ENCODE measurements at places on chromosomes 1 and 21.

GRCh38 chr1:240387051-240387450, 224.9 kb downstream of the GREM2 start:
- DNase-seq: no peak

- DNase-seq: no peak
Measured at GRCh38 chr21:42627527-42628289, 25.7 kb upstream of the PDE9A start.

GRCh38 chr1:23567996-23568607, 8.8 kb upstream of the ID3 start:
- DNase-seq: no peak

DNA sequence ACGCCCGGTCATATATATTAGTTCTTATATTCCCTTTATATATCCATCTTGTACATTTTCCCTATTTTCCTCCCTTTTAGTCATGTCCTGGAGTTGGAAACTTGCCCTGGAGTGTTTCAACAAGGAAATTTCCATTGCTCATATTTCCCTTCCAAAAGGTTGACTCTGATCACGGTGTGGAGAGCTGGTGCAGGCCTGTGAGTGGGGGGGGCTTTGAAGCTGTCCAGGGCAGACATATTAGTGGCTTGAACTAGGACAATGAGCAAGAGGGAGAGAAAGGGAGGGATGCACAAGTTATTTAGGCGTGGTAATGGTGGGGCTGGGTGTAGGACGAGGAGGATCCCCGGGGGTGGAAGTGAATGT, 30.4 kb upstream of the TMEM61 start:
- DNase-seq: no peak

GRCh38 chr21:44949779-44950198, 10.0 kb downstream of the SLX9 start:
- DNase-seq: peak; percentile 77

DNA sequence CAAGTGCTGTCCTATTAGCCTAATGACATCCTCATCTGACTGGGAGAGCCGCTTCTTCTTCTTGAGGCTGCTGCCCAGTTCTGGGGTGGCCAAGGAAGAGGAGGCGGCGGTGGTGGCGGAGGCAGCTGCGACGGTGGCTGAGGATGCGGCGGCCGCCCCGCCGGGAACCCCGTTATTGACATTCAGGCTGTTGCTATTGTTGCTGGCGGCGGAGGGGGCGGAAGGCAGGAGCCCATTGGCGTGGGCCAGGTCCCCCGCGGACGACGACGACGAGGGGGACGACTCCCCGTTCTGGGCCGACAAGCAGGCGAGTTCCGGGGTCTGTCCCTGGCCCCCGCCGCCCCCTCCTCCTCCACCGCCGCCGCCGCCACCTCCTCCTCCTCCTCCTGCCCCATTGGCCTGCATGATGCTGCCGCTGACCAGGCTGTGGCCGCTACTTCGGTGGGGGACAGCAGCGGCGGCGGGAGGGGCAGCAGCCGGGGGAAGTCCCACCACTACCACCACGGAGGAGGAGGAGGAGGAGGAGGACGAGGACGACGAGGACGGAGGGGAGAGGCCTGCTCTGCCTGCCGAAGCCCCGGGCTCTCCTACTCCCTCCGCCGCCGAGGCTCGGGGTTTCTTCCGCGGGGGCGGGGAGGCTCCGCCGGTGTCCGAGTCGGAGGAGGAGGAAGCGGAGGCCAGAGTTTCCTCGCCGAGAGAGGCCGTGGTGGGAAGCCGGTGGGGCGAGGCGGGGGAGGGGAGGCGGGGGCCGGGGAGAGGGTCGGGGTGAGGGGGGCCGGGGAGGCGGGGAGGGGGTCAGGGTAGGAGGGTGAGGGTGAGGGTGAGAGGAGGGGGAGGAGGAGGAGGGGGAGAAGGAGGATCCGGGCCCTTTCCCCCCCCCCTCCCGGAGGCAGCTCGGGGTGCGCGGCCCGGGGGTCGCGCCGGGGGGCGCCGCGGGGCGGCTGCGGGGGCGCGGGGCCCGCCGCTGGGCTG, 610 bp downstream of the WDR26 start:
- DNase-seq: no peak

DNA sequence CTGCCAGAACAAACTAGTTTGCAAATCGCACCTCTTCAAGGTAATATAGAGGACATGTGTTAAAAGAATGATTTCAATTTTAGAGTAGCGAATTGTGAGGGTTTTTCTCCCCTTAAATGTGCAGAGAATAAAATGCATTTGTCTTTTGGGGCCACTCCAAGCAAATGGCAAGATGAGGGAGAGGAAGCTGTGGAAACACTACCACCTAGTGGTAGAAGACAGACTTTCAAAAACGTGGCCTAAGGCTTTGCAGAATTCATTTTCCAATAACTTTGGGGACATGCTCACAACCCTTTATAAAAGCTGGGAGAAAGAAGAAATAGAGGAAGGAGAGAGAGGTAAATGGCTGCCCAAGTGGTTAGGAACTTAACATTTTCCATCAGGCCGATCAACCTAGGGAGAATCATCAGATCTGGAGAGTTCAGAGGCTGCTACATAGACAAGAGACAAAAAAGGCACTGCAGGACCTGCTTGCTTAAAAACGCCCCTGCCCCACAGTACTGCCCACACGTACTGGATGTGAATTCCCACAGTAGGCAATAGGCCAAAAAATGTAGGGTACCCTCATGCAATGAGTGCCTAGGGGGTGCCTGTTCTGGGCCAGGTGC, 15.7 kb upstream of the RCAN1 start:
- DNase-seq: peak; percentile 64

DNA sequence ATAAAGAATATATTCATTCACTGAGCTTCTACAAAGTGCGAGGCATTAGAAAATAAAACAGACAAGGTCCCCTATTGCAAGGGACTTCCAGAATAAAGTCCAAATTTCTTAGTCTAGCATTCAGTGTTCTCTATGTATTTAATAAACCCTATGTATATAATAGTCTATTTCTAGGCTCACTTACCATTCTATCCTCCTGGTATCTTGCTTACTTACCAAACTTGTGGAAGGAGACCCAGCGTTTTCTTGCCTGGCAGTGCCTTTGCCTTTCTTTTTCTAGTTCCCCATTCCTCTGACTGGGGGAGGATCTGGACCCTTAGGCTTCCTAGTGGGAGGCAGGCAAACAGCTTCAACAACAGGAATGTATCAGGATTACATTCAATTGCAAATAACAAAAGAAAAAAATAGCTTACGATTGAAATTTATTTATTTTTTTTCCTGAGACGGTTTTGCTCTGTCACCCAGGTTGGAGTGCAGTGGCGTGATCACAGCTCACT, 690 bp upstream of the RNF19B start:
- no peak for DNase-seq

DNA sequence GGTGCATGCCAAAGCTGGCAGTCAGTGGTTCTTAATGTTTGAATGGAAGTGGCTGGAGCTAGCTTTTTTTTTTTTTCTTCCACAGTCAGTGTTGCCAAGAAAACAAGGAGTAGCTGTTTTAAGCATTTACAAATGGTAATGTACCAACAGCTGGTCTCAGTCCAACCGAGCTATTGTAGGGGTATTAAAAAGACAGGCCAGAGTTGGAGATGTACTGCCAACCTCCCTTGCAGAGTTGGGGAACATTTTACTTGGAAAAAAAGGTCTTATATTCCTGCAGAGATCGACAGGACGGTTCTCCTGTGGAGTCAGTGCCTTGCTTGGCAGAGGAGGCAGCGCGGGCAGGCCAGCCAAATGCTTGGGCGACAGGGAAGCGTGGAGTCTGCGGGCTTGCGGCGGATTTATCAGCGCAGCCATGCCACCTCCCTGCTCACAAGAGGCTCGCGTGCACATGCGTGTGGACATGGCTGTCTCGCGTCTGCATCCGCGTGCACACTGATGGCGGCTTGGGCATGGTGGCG, 338.1 kb downstream of the RPS6KC1 start:
- no peak for DNase-seq

DNA sequence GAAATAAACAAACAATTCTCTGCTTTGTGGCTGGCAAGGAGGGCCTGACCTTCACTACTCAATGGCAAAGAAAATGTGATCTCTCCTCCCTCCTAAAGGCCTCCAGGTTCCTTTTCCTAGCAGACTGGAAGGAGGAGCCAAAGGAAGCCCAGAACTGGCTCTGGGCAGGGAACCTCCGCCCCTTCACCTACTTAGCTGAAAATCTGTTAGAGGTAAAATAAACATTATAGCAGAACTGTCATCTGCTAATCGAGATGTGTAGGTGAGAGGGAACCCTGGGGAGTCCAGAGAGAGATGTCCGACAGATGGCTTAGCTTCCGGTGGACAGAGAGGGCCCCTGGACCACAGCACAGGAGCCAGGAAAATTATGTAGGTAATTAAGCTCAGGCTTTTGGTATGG, 75.2 kb upstream of the KCNA3 start:
- no peak for DNase-seq

DNA sequence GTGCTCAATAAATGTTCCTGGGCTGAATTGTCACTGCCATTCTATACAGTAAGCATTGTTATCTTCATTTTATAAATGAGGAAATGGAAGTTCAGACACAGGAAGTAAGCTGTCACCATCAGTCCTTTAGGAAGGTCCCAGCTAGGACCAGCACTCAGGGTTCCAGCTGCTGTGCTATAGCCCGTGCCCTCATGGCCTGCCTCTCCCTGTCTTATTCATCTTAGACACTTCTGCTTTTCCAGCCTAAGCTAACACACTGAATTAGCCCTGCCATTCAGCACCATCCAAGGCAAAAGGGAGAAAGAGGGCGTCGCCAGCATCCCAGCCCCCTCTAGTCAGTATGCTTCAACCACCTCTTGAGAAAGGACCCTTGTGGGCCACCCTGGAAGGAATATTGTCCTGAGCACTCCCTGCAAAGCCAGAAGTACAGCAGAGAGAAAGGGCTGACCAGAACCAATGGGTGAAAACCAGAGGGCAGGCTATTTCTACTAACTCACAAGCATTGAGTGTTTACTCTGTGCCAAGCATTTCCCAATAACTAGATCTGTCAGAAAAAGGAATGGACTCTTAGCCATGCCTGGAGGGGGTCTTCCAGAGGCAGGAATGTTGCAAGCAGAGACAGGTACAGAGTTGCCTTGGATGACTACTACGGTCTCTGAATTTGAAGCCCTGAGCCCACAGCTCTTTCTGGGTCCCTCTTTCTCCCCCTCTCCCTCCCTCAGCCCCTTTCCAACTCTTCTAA, 77.9 kb upstream of the NFIA start:
- DNase-seq: no peak

DNA sequence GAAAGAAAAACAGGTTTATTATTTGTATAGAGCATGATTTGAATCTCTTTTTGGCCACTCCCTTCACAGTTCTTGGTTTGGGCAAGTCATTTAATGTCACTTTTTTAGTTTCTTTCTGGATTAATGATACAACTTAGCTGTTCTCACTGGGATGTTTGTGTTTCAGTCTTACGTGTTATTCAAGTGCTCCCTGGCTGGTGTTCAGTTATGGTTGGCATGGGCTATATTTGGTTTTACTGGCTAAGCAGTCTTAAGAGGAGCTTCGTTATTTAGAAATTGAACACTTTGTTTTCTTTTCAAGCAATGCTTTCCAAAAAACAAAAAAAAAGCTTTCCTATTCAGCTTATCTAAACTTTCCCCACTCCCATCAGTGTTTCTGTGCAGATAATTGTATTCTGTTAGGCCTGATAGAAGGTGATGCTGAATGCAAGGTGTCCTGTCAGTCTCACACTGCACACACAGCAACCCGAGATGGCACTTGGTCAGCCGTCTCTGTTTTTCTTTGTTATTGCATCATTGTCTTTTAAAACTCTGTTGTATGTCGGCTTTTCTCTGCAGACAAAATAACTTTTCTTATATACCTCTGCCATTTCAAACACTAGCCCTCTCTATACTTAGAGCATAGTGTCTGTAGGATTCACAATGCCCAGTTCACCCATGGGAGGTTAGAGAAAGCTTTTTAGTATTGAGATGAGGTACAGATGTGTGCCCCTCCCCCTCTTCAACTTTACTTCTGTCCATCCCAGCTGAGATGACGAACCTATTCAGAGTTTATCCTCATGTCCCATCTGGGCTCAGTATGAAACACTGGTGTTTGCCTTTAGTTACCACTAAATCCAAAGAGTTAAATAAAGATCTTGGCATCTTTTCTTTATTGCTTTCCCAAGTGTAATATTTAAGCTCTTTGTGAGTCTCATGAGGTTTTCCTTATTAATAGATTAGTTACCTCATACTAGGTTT, 80.2 kb downstream of the VPS13D start:
- DNase-seq: no peak

DNA sequence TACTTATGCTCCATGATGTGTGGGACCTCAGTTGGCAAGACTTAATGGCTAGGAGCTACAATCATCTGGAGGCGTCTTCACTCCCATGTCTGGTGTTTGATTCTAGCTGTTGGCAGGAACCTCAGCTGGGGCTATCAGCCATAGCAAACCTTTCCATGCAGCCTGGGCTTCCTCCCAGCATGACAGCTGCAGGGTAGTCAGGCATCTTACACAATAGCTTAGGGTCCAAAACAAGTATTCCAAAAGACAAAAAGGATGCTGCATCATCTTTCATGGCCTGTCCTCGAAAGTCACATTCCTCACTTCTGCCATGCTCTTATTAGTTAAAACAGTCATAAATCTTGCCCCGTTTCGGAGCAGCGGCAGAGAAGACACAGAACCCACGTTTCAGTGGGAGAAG, 90.9 kb downstream of the LRRC8C start:
- DNase-seq: no peak

- no peak for DNase-seq
Measured at GRCh38 chr1:193335806-193336428, 149.5 kb upstream of the B3GALT2 start.

- DNase-seq: no peak
Measured at GRCh38 chr21:31092832-31093625, 54.8 kb upstream of the KRTAP19-8 start.

GRCh38 chr21:46128933-46129571, 26.3 kb downstream of the FTCD start:
- no peak for DNase-seq

- DNase-seq: no peak
Measured at GRCh38 chr21:27429710-27430341, 462.9 kb upstream of the ADAMTS5 start.

DNA sequence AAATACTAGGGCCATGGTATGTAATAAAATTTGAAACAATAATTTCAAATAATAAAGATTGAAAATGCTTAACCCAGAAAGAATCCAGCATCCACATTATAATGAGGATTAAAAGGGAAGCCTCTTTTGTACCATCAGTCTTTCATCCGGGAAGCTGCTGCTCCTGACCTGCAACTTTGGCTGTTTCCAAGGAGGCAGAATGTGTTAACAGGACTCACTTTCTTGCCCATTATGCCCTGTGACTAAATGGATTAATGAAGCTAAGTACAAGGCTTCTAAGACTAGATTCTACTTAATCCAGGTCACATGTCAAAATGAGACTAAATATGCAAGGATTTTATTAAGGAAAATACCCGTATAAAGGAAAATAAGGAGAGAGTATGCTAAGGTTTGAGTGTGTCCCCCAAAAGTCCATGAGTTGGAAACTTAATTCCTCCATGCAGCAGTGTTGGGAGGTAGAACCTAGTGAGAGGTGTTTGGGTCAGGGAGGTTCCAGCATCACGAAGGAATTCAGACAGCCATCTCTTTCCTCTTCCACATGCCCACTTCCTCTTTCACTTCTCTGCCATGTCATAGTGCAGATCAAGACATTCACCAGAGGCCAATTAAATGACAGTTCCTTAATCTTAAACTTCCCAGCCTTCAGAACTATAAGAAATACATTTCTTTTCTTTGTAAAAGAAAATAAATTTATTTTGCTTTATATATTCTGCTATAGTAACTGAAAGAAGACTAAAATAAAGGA, 27.7 kb downstream of the FMO2 start:
- DNase-seq: no peak

GRCh38 chr1:93976711-93977597, 67.7 kb upstream of the GCLM start:
- no peak for DNase-seq

GRCh38 chr1:173914366-173914871, 2.7 kb downstream of the SERPINC1 start:
- peak; percentile 30 for DNase-seq

GRCh38 chr1:2030076-2030871, 11.1 kb downstream of the GABRD start:
- DNase-seq: no peak

Measured in activated CD4-positive, alpha-beta T cell treated with anti-CD3 and anti-CD28 coated beads, Interleukin-2, Interleukin-4, amounts not matched to agents 100 ng/mL and 50 ng/mL, durations not matched to agents 16 hours and 8 hours (primary cell).